ENCODE measurements at places on chromosomes 2 and 18.

GRCh38 chr2:178882666-178883440 lies 75.6 kb upstream of the TTN start:
- DNase-seq = no peak

GRCh38 chr2:119011162-119011909 lies 69.3 kb downstream of the MARCO start:
- no peak for DNase-seq

GRCh38 chr2:160434254-160434948 lies 59.2 kb downstream of the RBMS1 start:
- DNase-seq = no peak

DNA sequence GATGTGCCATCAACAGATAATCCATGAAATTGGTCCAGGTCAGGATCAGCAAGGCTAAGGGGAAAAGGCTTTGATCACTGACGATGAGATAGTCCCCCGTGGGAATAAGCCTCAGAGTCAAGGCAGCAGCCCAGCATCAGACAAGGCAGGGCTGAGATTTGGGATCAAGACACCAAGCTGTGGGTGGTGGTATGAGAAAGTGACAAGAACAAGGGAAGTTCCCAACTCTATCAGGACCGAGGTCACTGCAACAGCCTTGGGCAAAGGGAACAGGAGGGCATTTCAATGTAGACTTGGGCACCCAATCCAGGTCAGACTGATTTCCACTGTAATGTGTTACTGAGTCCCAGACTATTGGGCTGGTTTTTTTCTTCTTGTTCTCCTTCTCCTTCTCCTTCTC lies 18.7 kb downstream of the PLEK start:
- no peak for DNase-seq

DNA sequence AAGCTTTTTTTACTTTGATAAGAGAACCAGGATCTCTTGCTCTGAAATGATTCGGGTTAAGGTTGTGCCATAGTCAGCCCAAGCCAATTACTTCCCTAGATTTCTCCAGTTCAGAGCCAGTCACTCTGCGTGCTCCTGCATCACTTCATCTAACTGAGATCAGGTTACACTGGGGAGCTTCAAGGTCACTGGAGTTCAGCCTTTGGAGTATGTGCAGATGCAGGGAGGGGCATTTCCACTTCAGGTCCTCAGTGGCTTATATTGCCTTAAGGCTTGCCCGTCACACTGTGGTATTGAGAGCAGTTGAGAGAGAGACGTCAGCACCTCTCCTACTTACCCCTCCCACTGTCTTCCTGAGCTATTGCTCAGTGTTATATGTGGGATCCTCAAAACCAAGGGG lies 317.8 kb downstream of the EPHA4 start:
- no peak for DNase-seq

GRCh38 chr2:202299712-202300111 lies 34.1 kb downstream of the NOP58 start:
- no peak for DNase-seq

- no peak for DNase-seq
These were observed 44.0 kb downstream of the MYL12B start for GRCh38 chr18:3305933-3306332.

DNA sequence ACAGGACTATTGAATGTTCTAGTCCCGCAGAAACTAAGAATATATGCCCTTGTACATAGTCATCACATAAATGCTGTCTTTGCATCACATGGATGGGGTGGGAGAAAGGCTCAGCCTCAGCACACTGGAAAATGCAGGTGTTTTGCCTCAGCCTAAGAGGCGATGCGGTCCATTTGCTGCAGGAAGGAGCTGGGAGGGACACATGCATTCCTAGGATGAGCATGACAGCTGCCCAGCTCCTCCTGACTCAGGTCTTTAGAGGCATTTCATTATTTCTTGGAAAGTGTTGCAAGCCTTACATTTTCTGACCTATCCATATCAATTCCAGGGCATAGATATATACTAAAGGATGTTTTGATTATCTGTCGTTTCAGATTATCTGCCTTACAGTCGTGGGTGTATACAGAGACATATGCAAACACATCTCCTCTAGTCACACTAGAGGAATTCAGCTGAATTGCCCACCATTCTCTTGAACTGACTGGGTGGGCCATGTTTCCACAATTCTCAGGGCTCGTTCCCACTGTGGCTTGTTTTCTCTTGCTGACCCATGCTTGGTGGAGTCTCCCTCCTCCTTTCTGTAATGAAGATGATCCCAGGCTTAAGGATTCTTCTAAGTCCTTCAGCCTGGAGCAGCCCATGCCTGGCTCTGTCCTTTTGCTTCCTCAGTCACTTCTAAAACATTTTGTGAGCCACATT lies 156.9 kb downstream of the SETBP1 start:
- no peak for DNase-seq

DNA sequence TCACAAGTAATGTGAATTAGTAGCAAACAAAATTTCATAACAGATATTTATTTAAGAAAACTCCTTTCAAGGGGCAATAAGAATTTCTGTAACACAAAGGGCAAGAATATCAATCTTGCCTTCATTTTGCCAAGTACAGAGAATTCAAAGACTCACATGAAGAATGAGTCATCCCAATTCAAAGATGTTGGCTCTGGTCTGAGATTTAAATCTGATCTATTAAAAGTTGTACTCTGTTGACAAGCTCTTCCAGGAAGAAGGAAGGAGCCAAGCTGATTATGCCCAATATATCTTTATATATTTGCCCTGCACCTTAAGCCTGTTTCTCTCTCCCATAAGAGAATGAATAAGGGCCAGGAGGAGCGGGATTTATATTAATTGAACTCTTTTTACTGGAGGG lies 55.9 kb upstream of the RPE start:
- DNase-seq = no peak

GRCh38 chr2:54074606-54075341 lies 40.6 kb upstream of the ACYP2 start:
- no peak for DNase-seq

DNA sequence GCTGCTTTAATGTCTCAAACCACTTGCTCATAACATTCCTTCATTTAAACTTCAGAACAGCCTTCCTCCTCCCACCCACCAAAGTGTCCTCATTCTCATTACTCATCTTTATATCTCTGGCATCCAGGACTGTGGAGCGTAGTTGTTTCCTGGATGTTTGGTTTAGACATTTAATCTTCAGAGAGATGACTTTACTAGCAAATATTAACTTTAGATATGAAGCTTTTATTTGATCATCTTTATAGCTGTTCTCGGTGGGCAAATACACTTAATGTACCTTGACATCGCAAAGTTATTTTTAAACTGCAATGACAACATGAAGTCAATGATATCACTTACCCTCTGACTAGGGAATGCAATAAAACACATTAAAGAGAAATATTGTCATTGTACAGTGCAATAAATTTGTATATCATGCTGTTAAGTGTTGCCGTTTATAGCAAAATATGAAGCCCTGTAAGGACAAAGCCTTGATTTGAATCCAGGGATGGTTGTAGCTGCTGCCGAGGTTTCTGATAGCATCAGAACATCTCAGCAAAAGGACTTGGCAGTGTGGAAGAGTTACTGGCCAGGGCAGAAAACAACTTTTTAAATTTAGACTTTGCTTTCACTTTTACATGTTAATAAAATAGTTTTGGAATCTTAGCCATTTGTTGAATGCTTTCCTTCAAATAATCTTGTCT lies 4.6 kb upstream of the LAMA3 start:
- no peak for DNase-seq

GRCh38 chr2:201618744-201619662 lies 24.3 kb downstream of the TMEM237 start:
- DNase-seq = no peak

GRCh38 chr2:2245500-2245899 lies 85.6 kb downstream of the MYT1L start:
- no peak for DNase-seq

GRCh38 chr2:26925100-26925791 lies 45.2 kb upstream of the MAPRE3 start:
- DNase-seq = no peak

- DNase-seq = no peak
These were observed 1162.8 kb upstream of the ACVR2A start for GRCh38 chr2:146681991-146682390.

GRCh38 chr2:142175813-142176338 lies 45.1 kb upstream of the LRP1B start:
- DNase-seq = no peak

- no peak for DNase-seq
These were observed 25.2 kb upstream of the RASGRP3 start for GRCh38 chr2:33451214-33451613.

DNA sequence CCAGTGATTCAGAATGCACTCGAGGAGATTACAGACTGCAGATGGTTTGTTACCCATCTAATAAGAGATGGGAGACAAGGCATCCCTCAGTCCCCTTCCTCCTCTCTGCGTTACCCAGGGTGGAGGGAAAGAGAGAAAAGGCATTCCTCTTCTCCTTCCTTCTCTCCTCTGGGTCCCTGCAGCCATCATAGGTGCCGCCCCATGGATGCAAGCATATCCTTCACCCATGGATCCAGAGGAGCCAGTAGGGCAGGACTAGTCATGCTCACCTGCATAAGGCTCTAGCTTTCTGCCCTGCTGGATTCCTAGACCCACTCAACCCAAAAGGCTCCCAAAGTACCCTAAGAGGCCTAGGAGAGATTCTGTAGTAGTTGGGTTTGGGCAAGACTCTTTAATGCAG lies 20.4 kb downstream of the CMPK2 start:
- no peak for DNase-seq

- no peak for DNase-seq
These were observed 621.9 kb upstream of the SOX11 start for GRCh38 chr2:5070257-5070656.

DNA sequence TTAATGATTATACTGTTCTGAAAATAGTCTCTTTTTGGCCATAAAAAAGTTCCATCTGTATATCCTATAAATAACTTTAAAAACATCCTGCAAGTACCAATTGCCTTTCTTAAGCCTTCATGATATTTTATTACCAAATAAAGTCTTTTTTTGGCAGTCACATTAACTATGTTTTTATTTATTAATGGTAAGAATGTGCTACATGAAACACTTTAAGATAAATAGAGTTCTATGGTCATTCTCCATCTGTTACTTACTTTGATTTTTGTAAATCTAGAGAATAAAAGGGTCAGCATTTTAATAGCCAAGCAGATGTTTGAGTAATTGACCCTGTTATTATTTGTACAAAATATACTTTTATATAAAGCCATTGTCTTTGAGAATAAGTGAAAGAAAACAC lies 52.6 kb downstream of the LCLAT1 start:
- no peak for DNase-seq

- no peak for DNase-seq
These were observed 77.0 kb upstream of the TMEM200C start for GRCh38 chr18:5972298-5972697.

DNA sequence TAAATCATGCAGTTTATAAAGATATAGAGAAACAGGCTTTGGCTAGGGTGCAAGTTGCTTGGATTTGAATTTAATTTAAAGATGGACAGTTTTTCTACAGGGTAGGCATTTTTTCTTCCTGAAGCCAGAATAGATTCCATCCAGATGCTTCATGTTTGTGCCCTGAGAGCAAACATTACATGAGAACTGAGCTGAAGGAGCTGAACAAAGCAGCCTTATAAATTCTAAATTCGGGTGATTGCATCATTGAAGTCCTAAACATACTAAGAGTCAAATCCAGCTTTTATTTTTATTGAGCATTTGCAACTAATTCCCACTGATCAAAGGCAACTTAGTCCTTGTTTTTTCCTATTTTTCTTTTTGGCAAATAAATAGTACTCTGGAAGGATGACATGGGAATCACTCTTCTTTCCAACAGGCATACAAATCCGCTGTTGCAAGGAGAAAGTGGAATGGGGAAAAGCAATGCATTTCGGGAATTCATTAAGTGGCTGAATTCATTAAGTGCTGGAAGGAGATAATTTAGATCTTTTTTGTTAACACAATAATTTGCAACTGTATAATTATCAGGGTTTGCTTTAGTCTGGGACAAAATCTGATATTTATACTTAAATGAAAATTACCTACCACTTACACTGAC lies 828.0 kb downstream of the SLC4A3 start:
- DNase-seq = no peak

- DNase-seq = no peak
These were observed 32.6 kb upstream of the LDAH start for GRCh38 chr2:20855456-20855855.

GRCh38 chr2:149885468-149885867 lies 297.9 kb upstream of the MMADHC start:
- no peak for DNase-seq

DNA sequence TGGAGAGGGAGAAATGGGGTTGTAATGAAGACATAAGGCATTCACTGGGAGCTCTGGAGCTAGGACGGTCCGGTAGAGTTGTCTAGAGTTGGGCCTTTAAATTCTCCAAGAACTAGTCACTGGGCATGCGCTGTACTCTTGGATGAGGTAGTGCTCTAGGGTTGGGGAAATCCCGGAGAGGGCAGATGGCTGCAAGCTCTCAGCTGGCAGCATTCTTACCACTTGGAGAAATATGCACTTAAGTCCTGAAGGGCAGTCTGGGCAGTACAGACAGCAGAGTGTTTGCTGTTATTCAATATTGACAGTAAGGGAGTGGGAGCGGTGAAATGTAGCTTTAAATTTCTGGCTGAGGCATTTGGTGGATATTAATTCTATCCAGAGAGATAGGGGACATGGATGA lies 214.6 kb downstream of the RDH14 start:
- DNase-seq = no peak

DNA sequence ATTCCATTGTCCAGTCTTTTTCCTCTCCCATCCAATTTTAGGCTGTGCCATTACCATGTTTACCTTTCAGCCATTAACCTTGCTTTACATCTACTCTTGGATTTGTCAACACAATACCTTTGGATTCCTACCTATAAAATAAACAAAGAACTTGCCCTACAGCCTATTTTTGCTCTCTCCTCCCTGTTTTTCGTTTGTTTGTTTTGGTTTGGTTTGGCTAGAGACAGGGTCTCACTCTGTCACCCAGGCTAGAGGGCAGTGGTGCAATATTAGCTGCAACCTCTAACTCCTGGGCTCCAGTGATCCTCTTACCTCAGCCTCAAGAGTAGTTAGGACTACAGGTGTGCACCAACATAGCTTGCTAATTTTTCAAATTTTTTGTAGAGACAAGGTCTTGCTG lies 76.1 kb downstream of the SP100 start:
- DNase-seq = no peak

GRCh38 chr18:3354506-3354905 lies 92.6 kb downstream of the MYL12B start:
- no peak for DNase-seq

DNA sequence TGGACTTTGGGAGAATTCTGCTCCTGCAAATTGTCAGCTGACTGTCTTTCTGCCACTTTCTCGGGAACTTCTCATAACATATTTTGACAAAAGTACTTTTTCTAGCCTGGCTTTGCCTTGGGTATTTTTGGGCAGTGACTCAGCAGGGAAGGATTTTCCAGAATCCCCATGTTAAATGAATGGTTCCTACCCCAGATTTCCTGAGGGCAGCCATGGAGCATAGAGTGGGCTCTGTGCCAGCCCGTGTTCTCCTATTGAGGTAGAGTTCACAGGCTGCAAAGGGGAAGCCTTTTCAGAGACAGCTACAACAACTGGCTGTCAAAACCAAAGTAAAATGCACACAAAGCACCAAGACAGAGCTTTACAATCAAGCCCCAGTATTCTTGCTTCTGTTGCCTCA lies 59.8 kb downstream of the BMP10 start:
- DNase-seq = no peak

Measured in stimulated activated CD4-positive, alpha-beta T cell treated with anti-CD3 and anti-CD28 coated beads, Interleukin-4, amount 100 ng/mL, for 1 hour (primary cell).